HuH-7.5 (cell line): ENCODE measurements at places on chromosomes 1 and 21.

DNA sequence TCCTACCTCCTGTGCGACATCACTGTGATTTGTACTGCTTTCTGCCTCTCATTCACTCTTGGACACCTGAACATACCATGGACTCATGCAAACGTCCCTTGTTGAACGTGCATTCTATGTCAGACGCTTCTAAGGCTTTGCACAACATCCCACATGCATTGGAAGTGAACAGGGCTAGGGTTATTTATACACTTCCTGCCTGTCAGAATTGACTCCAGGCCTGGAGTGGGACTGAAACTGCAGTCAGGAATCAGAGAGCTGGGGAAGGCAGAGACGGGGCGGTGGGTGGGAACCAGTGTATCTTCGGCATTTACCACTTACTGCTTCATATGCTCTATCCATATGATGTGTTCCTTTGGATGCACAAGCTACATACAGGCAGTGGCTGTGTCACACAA is 81.4 kb upstream of the GALNT2 start:
- DNase-seq = no peak

DNA sequence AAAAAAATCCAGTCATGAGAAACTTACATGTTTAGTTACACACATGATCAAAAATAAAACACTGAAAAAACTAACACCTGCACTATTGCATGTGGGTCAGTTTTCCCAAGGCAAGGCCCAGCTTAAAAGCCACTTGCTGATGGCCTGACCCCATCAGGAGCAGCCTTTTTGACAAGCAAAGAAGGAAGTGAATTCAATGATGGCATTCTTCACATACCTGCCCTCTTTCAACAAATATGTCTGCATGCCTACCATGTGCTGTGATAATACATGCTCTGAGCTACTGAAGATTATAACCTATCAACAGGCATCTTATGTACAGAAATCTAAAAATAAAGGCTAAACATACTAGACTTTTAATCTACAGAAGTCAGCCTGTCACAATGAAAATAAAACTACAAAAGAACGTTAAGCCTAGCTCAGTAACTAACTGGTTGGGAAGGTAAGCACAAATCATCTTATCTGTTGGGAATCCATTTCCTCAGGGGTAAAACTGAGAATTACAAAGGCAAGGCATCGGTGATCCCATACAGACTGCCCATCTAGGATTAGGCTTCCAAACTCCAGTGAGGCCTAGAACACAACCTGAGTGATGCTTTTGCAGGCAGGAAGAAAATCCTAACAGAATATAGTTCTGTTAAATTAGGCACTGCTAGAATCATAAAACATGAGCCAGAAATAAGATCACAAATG is 14.5 kb downstream of the SORT1 start:
- DNase-seq = no peak

- no peak for DNase-seq
Measured at GRCh38 chr1:244137725-244138124, 86.6 kb downstream of the ZBTB18 start.

DNA sequence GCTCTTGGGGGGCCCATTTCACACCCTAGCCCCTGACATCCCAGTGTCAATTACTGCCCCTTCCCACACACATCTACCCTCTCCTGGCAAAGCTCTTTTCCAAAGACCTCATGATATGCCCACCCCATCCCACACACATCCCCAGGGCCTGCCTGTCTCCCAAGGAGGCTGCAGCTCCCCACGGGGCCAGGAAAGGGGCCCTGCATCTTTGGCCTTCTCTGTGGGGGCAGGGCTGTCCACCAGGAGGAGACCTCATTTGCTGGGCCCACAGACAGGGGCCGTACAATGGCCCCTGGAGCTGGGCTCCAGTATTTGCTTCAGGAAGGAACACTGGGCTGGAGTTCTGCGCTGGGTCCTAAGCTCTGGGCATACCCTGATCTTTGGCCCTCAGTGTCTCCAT is 65.6 kb upstream of the RUNX3 start:
- no peak for DNase-seq

- DNase-seq = peak; percentile 15
Measured at GRCh38 chr21:28256420-28256831, 736.3 kb downstream of the LTN1 start.

- no peak for DNase-seq
Measured at GRCh38 chr1:154810571-154810970, 59.5 kb downstream of the KCNN3 start.

DNA sequence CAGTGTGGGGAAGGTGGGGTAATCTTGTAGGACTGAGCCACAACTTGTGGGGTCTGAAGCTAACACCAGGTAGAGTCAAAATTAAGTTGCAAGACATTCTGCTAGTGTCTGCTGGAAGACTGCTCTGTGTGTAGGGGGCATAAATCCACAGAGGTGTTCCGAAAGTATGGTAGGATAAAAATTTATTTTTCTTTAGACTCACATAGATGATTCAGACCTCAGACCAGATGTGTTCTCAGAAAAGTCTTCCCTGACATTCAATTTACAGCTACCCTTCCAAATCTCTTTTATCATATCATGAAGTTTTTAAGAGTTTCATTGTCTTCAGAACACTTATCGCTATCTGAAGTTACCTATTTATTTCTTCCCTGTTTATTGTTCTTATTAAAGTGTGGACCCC is 21.3 kb downstream of the DUSP10 start:
- DNase-seq = no peak

- DNase-seq = no peak
Measured at GRCh38 chr1:164590592-164590991, 31.6 kb downstream of the PBX1 start.

DNA sequence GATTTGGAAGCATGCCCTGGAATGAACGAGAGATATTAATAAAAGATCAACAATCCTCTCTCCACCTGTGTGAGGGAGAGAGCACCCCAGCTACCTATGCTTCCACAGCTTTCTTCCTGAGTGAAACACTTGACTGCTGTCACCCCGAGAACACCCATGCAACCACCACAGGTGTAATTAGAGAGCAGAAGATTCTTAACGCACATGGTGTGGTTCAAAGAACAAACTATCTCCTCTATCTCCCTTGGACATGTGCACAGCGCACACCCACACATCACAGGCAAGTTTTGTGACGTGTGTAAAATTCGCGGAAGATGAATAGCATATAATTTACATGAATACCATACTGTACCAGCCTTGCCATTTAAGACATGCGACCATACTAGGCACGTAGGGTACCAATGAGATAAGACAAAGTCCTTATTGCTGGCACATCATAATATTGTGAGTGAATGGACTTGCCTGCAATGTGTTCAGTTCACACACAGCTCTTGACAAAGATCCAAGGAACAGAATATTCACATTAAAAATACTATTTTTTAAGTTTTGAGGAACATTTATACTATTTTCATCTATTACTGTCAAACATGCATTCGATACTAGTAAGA is 11.6 kb downstream of the ERRFI1 start:
- no peak for DNase-seq

GRCh38 chr1:84424513-84425149 is 26.3 kb downstream of the DNASE2B start:
- DNase-seq = no peak

DNA sequence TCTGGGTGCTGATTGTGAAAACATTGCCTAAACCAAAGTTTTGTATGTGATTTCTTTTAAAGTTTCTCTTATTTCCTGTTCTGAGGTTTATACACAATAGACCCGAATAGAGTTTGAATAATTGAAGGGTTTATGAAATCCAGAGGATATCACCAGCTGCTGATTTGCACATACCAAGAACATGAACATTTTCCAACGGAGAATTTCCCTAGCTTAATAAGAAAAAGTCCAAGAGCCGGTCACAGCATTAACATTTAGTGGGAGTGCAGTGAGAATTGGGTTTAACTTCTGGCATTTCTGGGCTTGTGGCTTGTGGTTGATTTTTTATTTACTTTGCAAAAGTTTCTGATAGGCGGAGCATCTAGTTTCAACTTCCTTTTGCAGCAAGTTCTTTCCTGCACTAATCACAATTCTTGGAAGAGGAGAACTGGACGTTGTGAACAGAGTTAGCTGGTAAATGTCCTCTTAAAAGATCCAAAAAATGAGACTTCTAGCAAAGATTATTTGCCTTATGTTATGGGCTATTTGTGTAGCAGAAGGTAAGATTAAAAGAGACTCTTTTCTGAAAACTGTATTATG is at the start of gene CFH:
TSS of gene CFH (plus strand) at position 407 of the 579 bp plus-strand sequence. CDS start at position 482, 75 bp downstream.
- no peak for DNase-seq
